Kidney (tissue), 22 donors: ENCODE measurements at places on chromosomes 16 and 17. TPM values are rescaled to one million over a fixed set of nuclear protein-coding genes. Genes with fewer than 3 reads are reported as not detected.

Gene NOS2
- 0.57 TPM for total RNA-seq

Gene EPOP
- total RNA-seq: 1.3 TPM

Gene QPRT
- total RNA-seq: 13.9 TPM

Gene RNF135
- total RNA-seq: 27.8 TPM

Gene MYH3
- 2.9 TPM for total RNA-seq

Gene LITAFD
- total RNA-seq: not detected

Gene CACNB1
- total RNA-seq: 9.9 TPM

Gene VAT1L
- 0.85 TPM for total RNA-seq

Gene CALB2
- 1.4 TPM for total RNA-seq

Gene CCL4L2
- 1.6 TPM for total RNA-seq

Gene DHX58
- 27.5 TPM for total RNA-seq

Gene GPR139
- not detected for total RNA-seq

Gene KRT33A
- total RNA-seq: not detected

Gene IL34
- total RNA-seq: 7.4 TPM

Gene ZNF771
- 7.8 TPM for total RNA-seq

Gene NPIPA2
- total RNA-seq: 3.7 TPM

Gene OR4D1
- total RNA-seq: 0.06 TPM

Gene FBXO39
- not detected for total RNA-seq

Gene OGFOD1
- total RNA-seq: 39.4 TPM

Gene IFI35
- total RNA-seq: 41.4 TPM

Gene NETO2
- 4.8 TPM for total RNA-seq

Gene HBA1
- total RNA-seq: 41.1 TPM

Gene CDH1
- 149 TPM for total RNA-seq

Gene MYO15B
- 286 TPM for total RNA-seq
